ENCODE measurements at places on chromosomes 5 and 9.

- DNase-seq = no peak
Measured at GRCh38 chr9:16928179-16928945, 57.9 kb upstream of the BNC2 start.

DNA sequence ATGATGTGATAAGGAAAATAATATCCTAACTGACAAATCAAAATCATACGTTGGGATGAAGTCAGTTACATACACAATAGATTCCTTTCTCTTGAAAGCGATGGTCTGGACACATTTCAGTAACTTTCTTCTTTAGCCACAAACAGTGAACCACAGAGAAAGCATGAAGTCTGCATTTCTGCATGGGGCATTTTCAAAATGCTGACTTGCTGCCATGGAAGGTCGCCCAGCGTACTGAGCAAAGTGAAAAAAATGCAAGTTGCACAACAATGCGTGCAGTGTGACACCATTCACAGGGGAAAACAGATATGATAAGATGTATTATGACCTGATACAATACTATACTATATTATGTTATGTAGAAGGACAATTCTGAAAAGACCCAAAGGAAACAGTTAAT is 146.3 kb downstream of the SNX18 start:
- DNase-seq = no peak

- DNase-seq = no peak
Measured at GRCh38 chr5:126909856-126910255, 120.5 kb downstream of the MARCHF3 start.

DNA sequence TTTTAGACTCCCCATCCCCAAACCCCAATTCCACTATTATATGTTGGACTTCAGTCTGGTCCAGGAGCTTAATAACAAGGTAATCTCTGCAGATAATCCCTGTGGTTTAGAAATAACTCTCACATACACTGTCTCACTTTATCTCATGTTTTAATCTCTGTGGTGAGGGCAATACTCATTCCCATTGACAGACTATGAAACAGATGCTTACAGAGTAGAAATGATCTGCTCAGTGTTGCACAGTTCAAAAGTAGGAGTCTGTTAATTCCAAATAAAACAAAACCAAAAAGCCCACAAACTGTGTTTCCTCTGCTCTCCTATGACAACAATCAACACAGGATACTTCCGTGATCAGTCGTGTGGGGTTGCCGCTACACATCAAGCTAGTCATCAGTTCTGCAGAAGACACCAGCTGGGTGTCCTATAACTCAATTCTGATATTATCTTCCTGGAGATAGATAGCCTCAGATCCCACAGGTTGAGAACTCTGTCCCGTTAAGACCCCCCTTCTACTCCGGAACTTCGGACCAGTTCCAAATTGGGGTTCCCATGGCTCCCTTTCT is 26.3 kb upstream of the FANCC start:
- DNase-seq = no peak

DNA sequence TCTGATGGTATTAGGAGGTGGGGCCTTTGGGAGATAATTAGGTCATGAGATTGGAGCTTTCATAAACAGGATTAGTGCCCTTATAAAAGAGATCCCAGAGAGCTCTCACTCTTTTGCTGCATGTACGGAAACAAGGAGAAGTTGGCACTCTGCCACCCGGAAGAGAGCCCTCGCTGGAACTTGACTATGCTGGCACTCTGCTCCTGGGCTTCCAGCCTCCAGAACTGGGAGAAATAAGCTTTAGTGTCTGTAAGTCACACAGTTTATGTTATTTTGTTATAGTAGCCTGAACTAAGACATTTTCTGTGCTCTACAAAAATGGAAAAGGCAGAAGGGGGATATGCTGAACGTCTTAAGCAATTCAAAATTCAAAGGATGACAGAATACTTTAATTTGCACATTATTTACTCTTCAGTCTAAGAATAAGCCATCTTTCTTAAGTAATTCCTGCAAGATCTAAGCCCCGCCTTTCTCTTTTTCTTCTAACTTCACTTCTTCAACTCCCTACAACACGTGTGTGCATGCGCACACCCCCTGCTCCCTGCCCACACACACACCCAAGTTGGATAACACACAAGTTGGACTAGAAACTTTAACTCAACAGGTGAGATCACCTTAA is 17.3 kb downstream of the NFIB start:
- no peak for DNase-seq

Measured in vagina (tissue), 2 donors.